ENCODE measurements at places on chromosomes 16 and 17. TPM values are rescaled to one million over a fixed set of nuclear protein-coding genes. Genes with fewer than 3 reads are reported as not detected.

Gene CDH15
- total RNA-seq, result not detected

DNA sequence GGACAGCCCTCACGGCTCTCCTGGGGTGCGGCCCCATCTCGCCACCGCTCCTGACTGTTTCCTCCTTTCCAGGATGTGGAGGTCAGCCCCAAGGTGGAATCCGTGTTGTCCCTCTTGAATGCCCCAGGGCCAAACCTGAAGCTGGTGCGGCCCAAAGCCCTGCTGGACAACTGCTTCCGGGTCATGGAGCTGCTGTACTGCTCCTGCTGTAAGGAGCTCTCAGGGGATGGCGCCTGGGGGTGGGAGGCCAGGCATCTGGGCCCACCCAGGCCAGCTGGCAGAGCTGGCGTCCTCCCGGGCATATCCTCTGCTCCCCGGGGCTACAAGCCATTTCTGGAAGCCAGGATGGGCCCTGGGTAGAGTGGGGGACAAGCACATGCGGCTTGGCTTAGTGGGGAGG is 13.2 kb downstream of the IL34 start:
- DNase-seq, result no peak

Gene TLCD1
- 0.79 TPM for total RNA-seq

DNA sequence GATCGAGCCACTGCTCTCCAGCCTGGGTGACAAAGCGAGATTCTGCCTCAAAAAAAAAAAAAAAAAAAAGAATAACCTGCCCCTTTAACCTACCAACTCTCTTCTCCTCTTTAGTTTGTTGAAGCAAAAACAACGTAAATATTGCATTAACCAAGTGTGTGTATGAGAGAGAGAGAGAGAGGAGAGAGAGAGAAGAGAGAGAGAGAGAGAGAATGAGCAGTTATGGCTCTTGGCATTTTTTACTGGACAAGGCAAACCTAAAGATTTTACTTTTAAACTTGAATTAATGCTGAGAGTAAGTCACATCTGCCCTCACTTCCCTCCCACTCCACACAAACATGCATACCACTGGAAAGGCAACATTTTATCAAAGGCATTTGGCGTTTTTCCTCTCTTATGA is 3.0 kb upstream of the SLFN5 start:
- peak; percentile 35 for DNase-seq

DNA sequence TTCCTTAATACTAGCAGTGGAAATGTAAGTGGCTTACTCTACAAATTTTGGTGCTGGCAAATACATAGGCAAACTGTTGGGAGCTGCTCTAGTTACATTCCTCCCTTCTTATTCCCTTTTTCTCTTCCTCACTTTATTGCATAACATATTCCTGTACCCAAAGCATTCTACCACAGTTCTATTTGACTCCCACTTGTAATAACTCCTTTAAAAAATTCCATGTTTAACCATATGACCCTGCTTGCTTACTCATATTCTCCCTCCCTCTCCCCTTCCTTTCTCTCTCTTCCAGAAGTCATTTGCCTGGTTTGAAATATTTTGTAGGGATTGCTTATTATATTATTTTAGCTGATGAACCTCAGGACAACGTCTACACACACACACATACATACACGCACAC is 22.7 kb downstream of the NQO1 start:
- DNase-seq, result no peak

DNA sequence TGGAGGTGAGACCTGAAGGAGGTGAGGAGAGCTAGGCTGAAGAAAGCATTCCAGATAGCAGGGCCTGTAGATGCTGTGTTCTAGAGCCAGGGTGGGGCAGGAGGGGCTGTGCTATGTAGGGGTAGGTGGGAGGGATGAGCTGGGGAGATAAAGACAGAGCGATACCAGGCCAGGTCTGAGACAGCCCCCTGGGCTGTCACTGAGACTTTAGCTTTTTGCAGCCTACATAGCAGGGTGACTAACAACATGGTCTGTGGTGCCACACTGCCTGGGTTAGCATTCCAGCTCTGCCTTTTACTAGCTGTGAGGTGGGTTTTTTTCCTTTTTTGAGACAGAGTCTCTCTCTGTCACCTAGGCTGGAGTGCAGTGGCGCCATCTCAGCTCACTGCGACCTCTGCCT is 14.3 kb downstream of the NUP85 start:
- no peak for DNase-seq

DNA sequence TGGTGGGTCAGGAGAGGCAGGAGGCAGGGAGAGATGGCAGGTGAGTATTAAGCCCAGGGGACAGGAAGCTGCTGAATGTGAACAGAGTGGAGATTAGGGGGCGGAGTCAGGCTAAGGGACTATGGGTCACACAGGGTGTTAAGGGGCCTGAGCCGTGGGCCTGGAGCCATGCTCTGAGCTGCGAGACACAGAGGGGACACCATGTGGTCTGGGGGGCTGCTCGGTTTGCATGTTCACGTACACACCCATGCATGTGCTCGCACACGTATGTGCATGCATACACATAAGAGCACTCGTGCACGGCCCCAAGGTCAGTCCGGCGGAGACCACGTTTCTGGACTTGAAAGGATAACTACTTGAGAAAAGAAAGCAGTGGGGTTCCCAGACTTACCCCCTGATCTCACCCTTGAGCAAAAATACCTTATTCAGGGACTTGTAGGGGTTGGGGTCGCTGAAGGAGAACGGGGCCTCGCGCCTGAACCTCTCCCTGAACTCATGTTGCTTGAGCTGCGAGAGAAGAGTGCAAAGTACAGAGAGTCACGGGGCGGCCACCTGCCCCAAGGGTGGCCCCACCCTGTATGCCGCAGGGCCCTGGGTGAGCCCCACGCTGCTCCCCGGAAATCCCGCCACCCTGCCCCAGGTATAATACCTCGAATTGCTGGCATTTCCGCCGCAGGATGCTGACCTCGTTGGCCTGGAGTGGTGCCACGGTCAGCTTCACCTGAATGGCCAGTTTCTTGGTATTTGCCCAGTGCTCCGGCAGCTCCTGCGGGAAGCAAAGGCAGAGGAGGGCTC is 50.8 kb downstream of the DNAH17 start:
- DNase-seq, result no peak

DNA sequence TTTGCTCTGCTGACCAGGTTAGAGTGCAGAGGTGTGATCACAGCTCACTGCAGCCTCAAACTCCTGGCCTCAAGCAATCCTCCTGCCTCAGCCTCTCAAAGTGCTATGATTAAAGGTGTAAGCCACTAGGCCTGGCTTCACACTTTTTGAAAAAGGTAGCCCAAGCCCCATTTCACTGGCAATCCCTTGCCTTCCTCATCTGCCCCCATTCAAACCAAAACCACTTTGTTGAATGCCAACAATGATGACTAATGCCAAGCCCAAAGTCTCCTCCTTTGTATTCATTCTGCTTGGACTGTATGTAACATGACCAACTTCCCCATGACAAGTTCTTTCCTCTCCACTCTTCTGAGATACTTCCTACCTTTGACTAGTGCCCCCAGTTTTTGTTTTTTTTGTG is 33.1 kb downstream of the N4BP1 start:
- DNase-seq, result no peak

GRCh38 chr17:66829386-66829864 is 5.5 kb upstream of the CACNG5 start:
- no peak for DNase-seq

DNA sequence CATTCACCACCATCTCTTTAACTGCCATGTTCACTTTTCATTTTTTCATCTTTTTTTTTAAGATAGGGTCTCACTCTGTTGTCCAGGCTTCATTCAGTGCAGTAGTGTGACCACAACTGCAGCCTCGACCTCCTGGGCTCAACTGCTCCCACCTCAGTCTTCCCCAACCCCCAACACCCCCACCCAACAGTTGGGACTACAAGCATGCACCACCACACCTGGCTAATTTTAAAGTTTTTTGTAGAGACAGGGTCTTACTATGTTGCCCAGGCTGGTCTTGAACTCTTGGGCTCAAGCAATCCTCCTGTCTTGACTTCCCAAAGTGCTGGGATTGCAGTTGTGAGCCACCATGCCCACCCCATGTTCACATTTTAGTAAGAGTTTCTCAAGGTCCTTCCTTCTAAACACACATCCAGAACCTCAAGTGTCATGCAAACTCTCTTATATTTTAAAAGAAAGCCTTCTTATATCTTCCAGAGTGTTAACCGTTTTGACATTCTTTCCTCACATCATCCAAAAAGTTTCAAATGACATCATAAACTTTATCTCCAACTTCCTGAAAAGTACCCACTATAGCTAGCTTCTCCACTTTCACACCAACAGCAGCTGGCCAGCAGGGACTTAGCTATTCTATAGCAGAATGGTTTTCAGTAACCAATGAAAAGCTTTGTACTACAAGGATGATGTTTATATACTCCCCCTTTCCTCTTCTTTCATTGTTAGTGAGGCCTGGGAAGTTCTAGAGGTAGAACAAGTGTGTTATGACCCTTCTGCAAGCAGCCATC is 49.3 kb downstream of the TRAF4 start:
- no peak for DNase-seq

GRCh38 chr17:62866471-62866870 is 58.4 kb upstream of the MARCHF10 start:
- no peak for DNase-seq

GRCh38 chr16:63737633-63738032 is 1384.2 kb downstream of the CDH11 start:
- no peak for DNase-seq

DNA sequence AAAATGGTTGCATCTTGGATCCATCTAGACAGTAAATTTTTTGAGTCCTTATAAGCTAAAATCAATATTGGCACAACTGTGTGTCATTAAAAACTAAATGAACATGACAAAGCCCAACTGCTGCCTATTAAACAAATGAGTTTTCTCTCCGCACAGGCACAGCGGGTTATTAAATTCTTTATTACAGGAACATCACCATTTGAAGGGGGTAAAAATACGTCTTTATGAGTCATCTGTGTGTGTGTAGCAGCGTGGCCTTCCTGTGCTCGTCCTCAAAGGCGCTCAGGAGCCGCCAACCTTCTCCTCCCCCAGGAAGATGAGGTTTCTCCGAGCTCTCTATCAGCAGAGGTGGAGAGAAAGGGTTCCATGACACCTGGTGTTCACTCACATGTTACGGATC is 62.6 kb upstream of the SDK2 start:
- DNase-seq, result no peak

DNA sequence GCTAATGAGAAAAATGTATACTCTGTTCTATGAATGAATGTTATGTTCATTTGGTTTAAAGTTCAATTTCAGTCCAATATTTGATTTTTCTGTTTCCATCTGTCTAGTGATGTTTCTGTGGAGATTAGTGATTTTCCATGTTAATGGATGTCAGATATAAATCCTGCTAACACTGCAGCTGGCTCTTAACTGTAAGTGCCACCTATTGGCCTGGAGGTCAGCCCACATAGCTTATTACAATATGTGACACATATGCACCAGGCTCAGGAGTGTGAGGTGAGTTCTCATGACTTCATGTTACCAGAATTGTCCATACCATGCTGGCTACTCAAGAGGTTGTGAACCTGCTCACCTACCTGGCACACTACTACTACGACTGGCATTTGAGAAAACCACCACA is 17.1 kb downstream of the ATF7IP2 start:
- DNase-seq, result no peak

Measured in naive thymus-derived CD4-positive, alpha-beta T cell (primary cell).